ENCODE measurements at places on chromosomes 11 and 22. TPM values are rescaled to one million over a fixed set of nuclear protein-coding genes. Genes with fewer than 3 reads are reported as not detected.

CD151 gene
- total RNA-seq: 68.3 TPM

CRYBB1 gene
- not detected for total RNA-seq

GRCh38 chr22:29151316-29151715 lies 54.4 kb upstream of the EMID1 start:
- no peak for DNase-seq

DNA sequence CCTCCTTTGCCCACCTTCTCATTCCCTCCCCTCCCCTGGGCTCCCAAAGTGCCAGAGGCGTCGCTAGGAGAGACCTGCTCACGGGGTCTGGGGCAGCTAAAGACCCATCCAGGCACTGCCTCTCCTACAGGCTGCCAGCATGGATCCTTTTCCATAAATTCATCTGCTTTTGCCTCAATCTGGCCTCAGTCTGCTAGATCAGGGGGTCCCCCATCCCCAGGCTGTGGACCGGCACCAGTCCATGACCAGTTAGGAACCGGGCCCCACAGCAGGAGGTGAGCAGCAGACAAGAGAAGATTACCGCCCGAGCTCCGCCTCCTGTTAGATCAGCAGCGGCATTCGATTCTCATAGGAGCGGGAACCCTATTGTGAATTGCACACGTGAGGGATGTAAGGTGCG lies 12.3 kb downstream of the LTO1 start:
- DNase-seq: no peak

- no peak for DNase-seq
These were observed 82.8 kb downstream of the CABIN1 start for GRCh38 chr22:24093855-24094254.

- peak; percentile 68 for DNase-seq
These were observed 55.8 kb downstream of the CD6 start for GRCh38 chr11:61027141-61027840.

- DNase-seq: no peak
These were observed 113.5 kb upstream of the IGLL5 start for GRCh38 chr22:22773979-22774604.

GRCh38 chr11:66413167-66413566 lies 7.7 kb upstream of the NPAS4 start:
- DNase-seq: no peak

All from natural killer cell (primary cell).